ENCODE measurements at places on chromosomes 6 and 20. TPM values are rescaled to one million over a fixed set of nuclear protein-coding genes. Genes with fewer than 3 reads are reported as not detected.

- DNase-seq, result no peak
Observed at GRCh38 chr6:90028995-90029635, 134.8 kb downstream of the GJA10 start.

- DNase-seq, result no peak
Observed at GRCh38 chr20:2280082-2280481, 15.7 kb upstream of the TGM3 start.

DNA sequence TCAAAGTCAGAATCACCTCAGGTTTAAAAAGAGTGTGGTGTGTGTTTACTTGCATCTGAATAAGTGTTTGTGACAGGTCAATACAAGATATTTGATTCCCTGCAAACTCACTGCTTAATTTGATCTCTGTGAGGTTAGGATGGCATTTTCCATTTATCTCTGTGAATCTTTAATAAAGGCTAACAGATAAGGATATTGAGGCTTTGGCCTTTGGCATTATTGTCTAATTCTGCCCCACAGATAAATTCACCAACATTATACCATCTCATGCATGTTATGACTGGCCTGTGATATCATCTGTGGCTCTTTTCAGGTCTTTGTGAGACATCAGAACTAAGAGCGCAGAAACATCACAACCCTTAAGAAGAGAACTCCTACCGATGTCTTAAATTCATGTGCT, 84.7 kb downstream of the TRMT6 start:
- DNase-seq, result no peak

DNA sequence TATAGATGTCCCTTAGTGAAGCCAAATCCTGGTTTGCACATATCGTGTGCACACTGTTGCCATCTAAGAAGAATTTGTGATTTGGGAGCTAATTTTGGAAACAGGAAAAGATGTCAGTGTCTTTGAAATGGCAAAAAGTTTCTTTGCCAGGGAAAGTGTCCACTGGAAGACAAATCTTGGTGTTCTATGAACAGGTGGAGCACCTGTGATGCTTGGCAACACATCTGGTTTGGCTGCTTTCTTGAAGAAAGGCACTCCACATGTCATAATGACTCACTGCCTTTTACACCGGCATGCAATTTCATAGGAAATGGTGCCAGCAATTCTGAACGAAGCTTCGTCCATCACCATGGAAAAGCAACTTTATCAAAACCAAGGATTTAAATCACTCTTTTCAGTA, 1040.0 kb upstream of the MAP3K7 start:
- no peak for DNase-seq

- no peak for DNase-seq
Observed at GRCh38 chr6:16001158-16001557, 127.7 kb upstream of the MYLIP start.

DNA sequence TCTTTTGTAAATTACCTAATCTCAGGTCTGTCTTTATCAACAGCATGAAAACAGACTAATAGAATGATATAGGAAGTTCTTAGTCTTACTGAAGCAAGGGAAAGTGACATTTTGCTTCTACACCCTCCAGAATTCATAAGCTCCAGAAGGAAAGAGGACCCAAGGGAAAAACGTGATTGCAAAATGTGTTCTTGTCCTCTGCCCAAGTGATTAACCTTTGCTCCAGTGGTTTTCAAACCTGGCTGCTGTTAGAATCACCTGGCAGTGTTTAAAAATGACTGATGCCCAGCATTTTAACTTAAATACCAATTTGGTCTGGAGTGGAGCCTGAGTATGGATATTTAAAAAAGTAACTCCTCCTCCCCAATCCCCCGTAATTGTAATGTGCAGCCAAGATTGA, 191.4 kb downstream of the SLC16A10 start:
- DNase-seq, result no peak

- no peak for DNase-seq
Observed at GRCh38 chr6:56368491-56368890, 121.1 kb upstream of the COL21A1 start.

Gene ADTRP
- not detected for total RNA-seq

GRCh38 chr6:161100072-161100471, 108.5 kb downstream of the MAP3K4 start:
- no peak for DNase-seq

DNA sequence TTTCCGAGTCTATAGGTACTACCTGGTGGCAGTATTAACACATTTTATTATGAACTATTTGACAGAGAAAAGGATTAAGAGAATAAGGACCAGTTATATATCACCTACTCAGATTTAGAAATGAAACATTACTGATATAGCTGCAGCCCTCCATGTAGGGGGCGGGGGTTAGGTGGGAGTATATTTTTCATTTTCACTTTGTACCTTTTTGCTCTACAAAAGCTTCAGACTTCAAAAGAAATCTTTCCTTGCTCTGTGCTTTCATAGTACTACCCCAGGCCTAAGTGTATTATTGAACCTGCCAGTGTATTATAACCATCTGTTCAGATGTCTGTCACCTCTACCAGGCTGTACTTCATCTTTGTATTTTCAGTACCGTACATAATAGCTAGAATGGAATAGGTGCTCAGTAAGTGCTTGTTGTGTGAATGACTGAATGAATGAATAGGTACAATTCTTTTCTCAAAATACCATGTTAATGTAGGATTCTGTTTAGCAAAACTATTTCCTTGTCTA, 43.0 kb downstream of the CDKAL1 start:
- no peak for DNase-seq

- DNase-seq, result no peak
Observed at GRCh38 chr6:112202639-112203341, 51.6 kb downstream of the LAMA4 start.

GRCh38 chr6:159169557-159170332, 545 bp downstream of the FNDC1 start:
- DNase-seq, result no peak

DNA sequence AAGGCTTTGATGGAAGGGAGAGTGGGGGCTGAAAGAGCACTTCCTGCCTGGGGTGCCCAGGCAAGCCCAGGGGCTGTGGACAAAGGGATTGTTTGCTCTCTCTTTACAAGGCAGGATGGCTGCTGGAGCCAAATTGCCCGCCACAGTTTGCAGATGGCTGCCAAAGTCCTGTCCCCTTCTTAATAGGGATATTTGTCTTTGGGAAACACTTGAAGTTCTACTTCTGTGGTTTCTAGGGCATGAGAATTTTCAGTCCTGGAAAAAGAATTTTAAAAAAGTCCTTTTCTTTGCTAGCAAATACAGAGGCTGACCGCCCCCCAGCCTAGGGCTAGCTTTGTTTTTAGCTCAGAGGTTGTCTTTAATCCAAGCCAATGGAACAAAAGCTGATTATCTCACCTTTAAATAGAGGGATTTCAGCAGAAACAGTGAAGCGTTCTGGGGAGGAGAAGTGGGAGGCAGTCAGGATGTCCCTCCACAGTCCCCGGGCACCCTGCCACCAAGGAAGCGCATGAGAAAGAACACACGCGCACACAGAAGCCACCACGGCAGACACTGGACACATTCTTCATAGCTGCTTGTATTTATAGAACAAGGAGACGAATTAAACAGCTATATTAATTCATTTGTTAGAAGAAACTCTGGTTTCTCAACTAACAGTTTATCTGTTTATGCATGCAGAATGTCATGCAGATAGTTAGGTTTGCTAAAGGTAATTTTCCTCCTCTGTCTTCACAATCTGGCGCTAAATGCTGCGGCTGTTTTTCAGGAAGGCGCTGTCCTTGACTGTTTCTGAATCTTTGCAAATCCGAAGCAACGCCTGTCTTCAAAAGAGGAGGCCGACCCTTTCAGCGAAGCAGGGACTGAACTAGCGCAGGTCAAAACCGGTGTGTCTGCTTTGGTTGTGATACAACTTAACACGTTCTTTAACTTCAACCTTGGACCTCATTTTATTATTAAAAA, 736.9 kb downstream of the QKI start:
- DNase-seq, result no peak

Gene CEBPB
- total RNA-seq, result 61.8 TPM

DNA sequence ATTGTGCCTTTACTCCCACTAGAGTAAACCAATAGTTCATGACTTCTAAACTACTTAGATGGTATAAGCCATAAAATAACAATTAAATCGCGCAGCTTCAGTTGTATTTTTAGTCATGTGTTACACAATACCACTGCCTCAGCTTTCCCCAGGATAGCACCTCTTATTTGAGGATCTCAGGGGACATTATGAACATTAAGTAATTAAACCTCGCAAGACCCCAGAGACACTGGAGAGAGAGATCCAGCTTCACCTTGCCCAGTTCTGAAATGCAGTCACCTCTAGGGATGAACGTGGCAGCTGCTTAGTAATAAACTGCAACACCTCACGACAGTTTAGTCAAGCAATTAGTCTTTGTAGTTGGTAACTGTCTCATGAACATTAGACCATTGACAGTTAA, 87.1 kb downstream of the CFAP61 start:
- no peak for DNase-seq

DNA sequence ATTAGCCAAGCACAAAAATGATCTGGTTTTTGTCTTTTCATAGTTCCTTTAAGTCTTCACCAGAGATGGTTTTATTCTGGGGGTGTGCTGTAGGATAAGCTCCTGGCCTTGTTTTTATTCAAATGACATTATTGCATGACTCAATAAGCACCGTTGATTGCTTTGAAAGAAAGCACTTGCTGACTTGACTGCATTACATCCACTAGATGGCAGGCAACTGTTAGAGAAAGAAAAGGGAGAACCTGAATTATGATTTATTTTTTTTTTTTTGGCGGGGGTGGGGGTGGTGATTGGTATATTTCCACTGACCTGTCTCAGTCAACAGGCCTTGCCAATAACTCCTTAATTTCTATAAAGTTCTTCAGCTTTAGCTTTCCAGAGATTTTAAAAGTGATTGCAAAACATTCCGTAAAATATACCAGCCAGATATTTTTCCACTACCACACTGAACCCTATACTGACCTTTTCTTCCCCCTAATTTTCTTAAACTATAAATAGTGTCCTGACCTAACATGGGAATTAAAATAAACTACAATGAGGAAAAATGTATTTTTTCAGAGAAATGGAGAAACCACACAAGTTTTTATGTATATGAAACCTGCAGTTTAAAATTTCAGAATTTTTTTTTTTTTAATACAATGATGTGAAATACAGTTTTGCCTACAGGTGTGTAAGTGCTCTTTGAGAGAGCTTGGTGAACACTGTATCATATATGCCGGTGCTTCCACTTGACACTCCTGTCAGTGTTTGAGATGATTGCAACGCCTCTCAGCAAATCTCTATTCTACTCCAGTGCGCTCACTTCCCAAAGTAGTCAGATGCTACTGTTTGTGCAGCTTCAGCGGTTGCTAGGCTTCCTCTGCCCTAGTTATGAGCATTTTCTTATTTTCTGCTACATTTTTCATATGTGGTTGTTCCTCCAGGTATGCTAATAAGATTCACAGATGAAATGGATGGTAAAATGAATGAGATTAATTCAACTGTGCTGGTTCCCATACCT, 274.3 kb downstream of the CD109 start:
- no peak for DNase-seq

Gene BPIFB4
- not detected for total RNA-seq

Gene CLVS2
- 0.25 TPM for total RNA-seq

- no peak for DNase-seq
Observed at GRCh38 chr6:118317581-118318563, 230.2 kb upstream of the PLN start.

DNA sequence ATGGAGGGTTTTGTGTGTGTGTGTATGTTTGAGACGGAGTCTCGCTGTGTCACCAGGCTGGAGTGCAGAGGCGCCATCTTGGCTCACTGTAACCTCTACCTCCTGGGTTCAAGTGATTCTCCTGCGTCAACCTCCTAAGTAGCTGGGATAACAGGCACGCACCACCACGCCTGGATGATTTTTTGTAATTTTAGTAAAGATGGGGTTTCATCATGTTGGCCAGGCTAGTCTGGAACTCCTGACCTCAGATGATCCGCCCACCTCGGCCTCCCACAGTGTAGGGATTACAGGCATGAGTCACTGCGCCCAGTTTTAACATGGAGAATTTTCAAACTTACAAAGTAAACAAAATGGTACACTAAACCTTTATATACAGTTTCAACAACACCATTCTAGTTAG, 22.8 kb downstream of the AMD1 start:
- DNase-seq, result no peak

DNA sequence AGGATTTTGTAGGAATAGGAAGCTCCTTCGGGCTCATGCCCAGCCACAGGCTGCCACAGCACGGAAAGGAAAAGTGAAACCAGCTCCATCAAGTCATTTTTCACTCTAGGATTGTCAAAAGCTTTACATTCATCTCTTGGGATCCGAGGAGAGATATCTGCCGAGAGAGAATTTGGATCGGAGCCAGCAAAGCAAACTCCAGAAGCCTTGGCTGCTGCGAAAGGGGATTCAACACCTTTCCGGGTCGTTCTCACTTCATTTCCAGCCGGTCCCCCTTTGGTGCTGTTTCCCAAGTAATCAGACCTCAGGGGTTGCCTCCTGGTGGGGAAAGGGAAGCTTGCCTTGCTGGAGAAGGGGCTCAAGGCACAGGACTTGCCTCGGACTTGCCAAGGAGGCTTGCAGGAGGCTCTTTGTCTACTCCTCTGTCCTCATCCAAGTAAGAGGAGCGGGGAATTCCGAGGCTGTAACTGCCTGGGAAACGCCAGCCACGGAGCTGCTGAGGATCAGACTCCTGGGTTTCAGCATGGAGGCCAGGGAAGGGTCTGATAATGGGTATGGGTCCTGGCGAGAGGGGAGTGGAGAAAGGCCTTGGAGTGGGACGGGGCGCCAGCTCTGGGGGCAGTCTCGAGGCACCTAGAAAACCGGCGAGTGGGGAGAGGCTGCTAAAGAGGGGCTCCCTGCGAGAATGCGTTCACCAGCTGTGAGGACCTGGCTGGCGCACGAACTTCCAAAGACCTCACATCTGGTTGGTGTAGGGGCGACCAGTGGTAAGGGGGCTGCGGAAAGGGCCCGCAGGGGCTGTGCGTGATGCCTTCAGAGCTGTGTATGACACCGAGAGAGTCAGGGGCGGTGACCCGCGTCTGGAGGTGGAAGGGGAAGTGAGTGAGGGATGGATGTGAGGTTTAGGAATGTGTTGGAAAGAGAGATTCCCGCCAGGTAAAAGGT, 702 bp downstream of the ETV7 start:
- DNase-seq, result no peak

Gene PPP1R3G
- 0.33 TPM for total RNA-seq

GRCh38 chr20:43571310-43571709, 12.5 kb downstream of the SGK2 start:
- DNase-seq, result no peak

Gene IL20RA
- 0.25 TPM for total RNA-seq

DNA sequence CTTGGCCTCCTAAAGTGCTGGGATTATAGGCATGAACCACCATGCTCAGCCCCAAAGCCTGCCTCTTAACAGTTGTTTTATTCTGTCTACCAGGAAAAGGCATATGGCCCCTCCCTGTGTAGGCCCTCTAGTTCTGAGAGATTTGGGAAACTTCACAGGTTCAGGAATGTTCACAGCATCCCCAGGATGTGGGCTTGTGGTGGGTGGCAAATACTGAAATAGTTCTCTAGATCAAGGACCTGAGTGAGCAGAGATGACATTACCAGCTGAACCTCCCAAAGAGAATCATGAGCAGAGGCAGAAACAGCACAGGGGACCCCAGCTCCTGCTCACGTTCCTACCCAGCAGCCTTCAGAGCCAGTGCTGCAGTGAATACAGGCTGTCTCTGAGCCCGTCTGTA, 99.6 kb downstream of the SSR1 start:
- no peak for DNase-seq

Gene MYCT1
- total RNA-seq, result 4.5 TPM

Gene MEI4
- 0.84 TPM for total RNA-seq

All from liver (tissue), 10 donors.